LoVo (cell line): ENCODE measurements at places on chromosomes 3 and 15.

GRCh38 chr3:42527368-42527917 is 25.0 kb downstream of the VIPR1 start:
- no peak for DNase-seq

DNA sequence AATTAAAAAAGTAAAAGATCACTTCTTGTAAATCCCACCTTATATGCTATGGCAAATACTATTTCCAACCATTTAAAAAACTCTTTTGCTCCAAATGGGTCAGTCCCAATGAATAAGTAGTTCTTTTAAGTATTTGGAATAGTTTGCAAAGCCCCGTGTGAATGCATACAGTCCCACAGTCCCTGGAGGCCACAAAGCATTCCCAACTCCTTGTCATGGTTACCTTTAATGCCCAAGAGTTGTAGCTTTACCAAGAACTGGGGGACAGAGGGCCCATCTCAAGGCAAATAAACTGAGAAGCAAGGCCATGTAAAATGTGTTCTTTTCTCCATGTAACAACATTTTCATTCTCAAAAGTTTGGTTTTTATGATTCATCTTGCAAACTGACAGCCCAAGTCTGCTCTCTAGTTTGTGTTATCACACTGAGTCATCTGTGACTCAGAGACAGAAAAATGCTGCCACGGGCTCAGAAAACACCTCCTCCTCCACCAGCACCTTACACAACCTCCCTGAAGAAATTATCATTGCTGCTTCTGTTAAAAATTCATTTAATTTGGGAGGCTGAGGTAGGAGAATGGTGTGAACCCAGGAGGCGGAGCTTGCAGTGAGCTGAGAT is 336.2 kb downstream of the ERC2 start:
- DNase-seq, result peak; percentile 60

GRCh38 chr3:60954048-60954447 is 297.2 kb downstream of the FHIT start:
- DNase-seq, result no peak

- DNase-seq, result no peak
These were observed 36.4 kb upstream of the PRR23E start for GRCh38 chr3:127156338-127157050.

DNA sequence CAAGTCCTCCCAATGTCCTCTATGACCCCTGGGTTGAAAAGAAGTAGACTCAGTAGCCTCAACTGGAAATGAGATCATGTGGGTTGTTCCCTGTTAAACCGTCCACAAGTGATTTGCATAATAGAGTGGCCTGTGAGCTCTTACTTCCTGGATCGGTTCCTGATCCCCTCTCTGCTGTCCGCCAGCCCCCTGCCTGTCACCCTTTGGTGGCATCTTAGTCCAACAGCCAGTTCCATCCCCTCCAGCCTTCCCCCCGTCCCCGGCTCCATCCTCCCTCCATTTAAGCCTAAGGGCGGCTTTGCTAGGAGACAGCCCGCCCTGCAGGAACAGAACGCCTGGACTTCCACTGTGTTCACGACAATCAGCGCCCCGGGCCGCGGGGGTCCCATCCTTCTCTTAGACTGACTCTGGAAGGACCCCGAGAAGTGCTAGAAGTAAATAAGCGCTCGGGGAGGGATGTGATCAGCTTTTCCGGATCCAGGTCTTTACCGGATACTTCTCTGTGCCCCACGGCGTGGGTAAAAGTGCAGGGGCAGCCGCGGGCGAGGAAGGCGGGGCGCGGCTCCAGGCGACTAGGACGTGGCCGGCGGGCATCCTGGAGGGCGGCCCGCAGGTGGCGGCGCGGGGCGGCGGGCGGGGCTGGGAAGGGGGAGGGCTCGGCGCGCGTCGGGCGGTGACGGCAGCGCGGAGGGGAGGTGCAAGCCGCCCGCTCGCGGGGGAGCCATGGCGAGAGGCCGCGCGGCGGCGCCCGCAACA is 51.2 kb upstream of the ULK4 start:
- DNase-seq, result peak; percentile 81

DNA sequence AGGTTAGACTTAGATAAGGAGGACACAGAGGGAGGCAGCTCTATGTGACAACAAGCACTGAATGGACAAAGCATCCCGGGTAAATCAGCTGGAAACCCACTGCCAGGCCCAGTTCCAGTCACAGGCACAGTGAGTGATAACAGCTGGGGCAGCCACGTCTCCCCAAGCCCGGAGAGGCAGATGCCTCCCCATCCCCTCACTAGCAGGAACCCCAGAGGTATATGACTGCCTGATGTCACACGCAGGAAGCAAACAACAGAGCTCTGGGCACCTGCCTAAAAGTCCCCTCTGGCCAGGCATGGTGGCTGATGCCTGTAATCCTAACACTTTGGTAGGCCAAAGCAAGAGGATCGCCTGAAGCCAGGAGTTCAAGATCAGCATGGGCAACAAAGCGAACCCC is 18.2 kb downstream of the C15orf62 start:
- DNase-seq, result no peak

- DNase-seq, result no peak
These were observed 34.7 kb upstream of the AGBL1 start for GRCh38 chr15:86044981-86045380.

GRCh38 chr3:122356402-122356801 is 26.6 kb downstream of the MIX23 start:
- DNase-seq, result no peak
